ENCODE measurements at places on chromosomes 7 and 10. TPM values are rescaled to one million over a fixed set of nuclear protein-coding genes. Genes with fewer than 3 reads are reported as not detected.

The ASCC1 gene
- 43.3 TPM for total RNA-seq

The PDE1C gene
- total RNA-seq = 3.3 TPM

The DDC gene
- 56.1 TPM for total RNA-seq

The LIPN gene
- not detected for total RNA-seq

The OPALIN gene
- not detected for total RNA-seq

DNA sequence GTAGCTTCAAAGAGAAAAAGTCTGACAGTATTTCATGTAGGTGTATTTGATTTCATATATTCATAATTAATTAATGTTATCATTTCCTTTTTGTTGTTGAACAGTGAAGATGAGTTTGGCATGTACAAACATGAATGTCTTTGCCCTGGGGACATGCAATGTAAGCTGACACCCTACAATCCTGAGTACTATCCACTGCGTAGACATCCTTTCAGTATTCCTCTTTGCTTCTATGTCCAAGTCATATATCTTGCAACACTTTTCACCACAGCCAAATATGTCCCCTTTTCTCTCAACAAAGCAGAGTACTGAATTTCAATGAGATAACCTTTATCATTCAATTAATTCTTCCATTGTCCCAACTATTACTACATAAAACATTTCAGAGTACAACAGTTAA is 93.6 kb downstream of the GPR37 start:
- no peak for DNase-seq

GRCh38 chr10:112232670-112233069 is 49.1 kb upstream of the GPAM start:
- DNase-seq = no peak

DNA sequence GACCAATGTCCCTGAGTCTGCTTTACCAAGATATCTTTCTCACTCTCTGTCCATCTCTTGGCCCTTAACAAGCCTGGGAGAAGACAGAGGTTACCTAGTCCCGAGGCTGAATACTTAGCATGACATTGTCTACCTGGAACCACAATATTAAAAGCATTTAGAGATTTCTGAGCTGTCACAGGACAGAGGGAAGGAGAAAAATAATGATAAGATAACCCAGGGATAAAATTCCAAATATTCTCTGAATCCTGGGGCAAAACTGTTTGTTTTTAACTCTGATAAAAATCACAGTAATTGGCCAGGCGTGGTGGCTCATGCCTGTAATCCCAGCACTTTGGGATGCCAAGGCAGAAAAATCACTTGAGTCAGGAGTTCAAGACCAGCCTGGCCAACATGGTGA is 12.0 kb upstream of the MAPK8 start:
- DNase-seq = no peak

DNA sequence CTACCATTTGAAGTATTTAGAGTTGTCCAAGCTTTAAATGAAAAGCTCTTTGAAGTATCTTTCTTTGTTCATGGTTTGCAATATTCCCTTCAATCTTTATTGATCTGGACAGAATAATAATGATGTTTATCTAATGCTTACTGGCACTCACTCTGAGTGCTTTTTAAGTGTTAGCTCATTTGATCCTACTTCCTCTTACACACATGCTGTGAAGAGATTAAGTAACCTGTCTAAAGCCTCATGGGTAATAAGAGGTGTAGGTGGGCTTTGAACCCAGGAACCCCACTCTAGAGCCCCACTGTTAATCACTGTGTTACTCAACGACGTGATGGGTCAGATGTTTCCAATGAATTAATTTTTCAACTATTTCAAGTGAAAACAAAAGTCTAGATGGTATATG is 31.1 kb upstream of the ADD3 start:
- no peak for DNase-seq

GRCh38 chr10:104478380-104478779 is 124.7 kb downstream of the CFAP58 start:
- no peak for DNase-seq

DNA sequence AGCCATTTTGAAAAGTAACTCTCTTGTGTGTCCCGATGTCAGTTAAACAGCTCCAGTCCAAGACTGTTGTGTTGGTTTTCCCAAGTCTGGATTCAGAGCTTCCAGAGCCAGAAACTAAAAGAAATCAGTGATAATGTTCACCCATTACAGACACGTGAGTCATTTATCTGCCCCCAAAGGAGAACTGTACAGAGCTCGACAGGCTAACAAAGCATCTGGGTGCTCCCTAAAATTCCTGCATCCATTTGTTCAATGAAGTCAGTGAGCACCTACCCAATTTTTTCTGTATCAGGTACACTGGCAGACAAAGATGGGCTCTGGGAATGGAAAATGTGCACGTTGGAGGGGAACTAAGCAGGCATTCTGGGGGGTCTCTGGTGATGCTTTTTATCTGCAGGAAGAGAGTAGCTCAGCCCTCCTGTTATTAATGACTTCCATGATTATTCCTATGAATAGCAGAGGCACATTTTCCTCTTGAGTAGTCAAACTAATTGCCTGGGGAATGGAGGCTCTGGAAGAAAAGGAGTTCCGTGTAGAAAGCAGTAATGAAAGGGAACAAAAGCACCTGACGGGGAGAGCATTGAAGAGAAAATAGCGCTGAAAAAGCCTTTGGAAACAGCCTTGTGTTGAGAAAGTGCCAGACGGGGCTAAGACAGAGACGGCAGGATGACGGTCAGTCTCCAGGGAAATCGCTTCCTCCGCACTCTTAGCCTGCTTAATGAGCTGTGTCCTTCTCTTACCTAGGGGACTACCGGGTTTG is 75.3 kb downstream of the GAD2 start:
- no peak for DNase-seq

DNA sequence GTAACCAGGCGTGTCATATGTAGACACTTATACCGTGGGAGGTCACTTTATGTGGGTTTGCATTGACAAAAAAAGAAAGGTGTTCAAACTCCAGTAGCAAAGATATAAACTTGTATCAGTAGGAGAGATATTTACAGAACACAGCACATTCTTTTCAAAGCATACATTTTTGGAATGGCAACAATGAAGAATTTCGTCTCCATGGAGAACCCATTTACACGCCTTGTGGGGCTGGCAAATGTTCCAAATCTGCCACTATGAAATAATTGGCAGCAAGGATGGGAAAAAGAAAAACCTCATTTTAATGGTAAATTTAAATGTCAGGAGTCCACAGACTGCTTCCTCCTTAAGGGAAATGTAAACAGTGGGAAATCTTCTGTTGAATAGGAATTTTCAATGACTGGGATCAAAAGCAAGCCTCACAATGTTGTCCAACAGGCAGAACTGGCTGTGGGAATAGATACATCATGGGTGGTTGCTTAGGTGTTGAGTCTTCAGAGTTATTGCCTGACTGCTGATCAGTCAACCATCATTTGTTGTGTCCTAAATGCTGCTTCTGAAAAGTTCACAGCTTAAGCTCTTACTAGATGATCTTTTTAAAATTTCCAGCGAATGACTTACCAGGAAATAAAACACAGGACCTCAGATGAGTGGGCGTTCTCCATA is 256.6 kb upstream of the SEMA3C start:
- no peak for DNase-seq

DNA sequence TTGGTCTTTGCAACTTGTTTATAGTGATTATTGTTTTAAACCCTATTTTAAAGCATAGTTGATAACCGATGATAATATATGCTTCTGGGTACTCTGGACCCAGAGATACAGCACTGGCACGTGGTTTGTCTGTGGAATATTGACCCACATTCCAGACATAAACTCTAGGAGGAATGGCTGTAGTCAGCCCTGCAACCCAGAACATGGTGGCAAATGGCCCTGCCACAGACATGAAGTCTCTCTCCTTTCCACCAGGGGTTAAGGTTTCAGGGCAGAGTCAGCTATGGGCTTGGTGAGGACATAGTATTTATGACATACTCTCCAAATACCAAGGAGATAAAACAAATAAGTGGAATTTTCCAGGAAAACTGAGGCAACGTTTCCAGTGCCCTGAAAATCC is 83.6 kb downstream of the NAMPT start:
- DNase-seq = no peak

- peak; percentile 73 for DNase-seq
Observed at GRCh38 chr10:24642921-24643678, 80.6 kb downstream of the ARHGAP21 start.

GRCh38 chr7:80591654-80592053 is 46.8 kb upstream of the CD36 start:
- no peak for DNase-seq

DNA sequence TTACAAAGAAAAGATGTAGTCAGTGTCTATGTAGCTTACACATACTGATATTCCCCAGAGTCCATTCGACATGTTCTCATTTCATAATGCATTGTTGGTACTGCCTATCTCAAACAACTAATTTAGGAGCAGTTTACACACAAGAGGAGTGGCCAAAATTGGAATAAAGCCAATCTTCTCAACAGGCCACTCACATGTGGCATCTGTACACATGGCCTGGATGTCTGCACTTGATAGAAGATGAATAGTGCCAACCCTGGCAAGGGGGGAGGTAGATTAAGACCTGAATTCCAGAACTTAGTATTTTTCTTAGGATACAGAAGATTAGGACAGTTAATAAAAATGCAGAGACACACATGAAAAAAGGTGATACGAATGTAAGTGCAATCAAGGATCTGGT is 125.3 kb upstream of the STARD3NL start:
- no peak for DNase-seq

GRCh38 chr7:100803398-100804161 is 23.7 kb downstream of the EPHB4 start:
- DNase-seq = peak; percentile 90

DNA sequence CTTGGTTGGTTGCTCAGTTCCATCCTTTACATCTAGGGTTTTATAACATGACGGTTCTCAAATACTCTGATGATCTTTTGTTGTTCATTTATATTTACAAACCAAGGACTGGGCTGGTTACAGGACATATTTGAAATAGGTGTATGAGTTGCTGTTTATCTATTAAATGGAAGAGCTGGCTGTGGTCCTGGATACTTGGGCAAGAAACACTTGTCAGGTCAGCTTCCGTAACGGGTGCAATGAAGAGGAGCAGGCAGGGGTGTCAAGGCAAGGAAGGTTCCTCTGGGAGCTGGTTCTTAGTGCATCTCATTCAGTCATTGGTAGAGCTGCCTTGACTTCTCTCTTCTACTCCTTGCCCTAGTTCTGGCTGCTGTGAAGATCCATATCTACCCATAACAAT is 4.8 kb upstream of the TMEM26 start:
- no peak for DNase-seq

GRCh38 chr7:44374007-44374763 is 48.8 kb upstream of the CAMK2B start:
- DNase-seq = no peak

GRCh38 chr7:45923290-45923689 is 2.2 kb upstream of the IGFBP3 start:
- peak; percentile 88 for DNase-seq

GRCh38 chr10:82402906-82403401 is 528.0 kb downstream of the NRG3 start:
- no peak for DNase-seq

DNA sequence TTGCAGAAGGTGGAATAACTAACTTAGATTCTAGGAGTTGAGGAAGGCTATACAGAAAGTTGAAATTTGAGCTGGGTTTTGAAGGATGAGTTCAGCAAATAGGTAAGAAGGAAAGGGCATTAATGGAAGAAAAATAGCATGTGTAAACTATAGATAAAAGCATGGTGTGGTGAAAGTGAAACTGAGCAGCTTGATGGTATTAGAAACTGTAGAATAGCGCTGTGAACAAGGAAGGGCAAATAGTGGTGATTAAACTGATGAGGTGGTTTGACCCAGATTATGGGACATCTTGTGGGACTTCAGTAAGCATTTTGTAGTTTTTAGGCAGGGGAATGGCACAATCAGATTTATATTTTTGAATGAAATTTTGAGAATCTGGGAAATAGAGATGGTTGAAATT is 90.5 kb downstream of the EXOC6 start:
- no peak for DNase-seq

GRCh38 chr7:128176696-128177095 is 64.4 kb upstream of the LEP start:
- no peak for DNase-seq

GRCh38 chr7:140316165-140316661 is 82.1 kb downstream of the SLC37A3 start:
- DNase-seq = peak; percentile 51

DNA sequence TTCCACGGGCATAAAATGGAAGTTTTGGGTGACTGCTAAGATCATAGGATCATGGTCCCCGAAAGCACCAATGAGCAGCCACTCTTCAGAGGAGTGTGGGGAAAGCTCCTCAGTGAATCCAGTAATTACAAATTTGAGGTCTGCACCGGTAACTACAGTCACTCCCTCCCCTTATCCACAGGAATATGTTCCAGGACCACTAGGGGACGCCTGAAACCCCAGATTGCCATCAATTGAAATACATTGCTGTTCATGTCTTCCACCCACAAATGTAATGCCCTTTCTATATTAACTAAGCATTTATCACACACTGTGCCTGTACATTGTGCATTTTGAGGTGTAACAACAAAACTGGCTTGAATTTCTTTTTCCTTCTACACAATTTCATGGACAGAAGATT is 447.9 kb upstream of the PFKP start:
- peak; percentile 28 for DNase-seq

DNA sequence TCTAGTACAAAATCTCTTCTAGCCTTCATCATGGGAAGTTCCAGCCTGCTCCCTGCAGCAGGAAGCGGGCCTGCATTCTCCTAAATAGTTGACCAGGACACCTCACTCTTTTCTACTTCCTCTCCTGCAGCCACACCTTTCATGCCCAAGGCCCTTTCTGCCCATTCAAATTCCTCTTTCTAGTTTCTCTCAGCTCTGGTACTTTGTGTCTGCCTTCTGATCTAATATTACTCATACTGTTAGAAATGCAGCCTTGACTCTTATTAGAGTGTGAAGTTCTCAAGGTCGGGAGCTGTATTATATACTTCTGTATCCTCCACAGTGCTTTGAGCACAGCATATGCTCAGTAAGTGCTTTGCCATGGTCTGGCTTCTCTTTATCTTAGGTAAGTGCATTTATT is 103.1 kb downstream of the PRKCQ start:
- DNase-seq = no peak

GRCh38 chr7:69193061-69193460 is 405.2 kb upstream of the AUTS2 start:
- DNase-seq = no peak

DNA sequence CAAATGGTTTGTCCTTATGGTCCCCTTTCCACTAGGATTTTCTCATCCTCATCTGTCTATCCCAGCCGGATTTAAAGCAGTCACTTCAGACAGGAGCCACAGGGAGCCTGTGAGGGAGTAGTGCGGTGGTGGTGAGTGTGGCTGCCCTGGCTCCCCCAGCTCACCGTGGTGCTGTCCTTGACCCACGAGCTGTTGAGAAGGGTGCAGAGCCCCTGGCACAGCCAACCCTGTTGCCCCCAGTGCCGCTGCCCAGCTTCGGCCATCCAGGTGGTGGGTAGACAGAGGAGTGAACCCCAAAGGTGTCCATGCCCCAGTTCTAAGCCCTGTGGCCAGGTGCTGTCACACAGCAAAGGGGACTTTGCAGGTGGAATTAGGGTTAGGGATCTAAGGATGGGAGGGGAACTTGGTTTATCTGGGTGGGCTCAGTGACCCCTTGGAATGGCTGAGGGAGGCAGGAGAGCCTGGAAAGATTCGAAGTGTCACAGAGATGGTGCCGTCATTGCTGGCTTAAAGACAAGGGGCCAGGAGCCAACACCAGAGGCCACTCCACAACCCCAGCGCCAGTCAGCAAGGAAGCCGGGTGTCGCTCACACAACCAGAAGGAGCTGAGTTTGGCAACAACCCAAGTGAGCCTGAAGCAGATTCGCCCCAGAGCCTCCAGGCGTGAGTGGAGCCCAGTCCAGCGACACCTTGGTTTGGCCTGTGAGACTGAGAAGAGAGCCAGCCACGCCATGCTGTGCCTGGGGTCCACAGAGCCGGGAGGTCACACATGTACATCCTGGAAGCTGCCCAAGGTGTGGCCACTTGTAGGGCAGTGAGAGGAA is 142.4 kb downstream of the ADCY1 start:
- DNase-seq = no peak
